CD4-positive, alpha-beta T cell treated with Interleukin-4 for 1 hour (primary cell): ENCODE measurements at places on chromosomes 13 and 19.

GRCh38 chr19:7101498-7102253, 32.2 kb downstream of the ZNF557 start:
- DNase-seq = no peak

GRCh38 chr13:113582841-113583631, 1.5 kb upstream of the TFDP1 start:
- no peak for DNase-seq

DNA sequence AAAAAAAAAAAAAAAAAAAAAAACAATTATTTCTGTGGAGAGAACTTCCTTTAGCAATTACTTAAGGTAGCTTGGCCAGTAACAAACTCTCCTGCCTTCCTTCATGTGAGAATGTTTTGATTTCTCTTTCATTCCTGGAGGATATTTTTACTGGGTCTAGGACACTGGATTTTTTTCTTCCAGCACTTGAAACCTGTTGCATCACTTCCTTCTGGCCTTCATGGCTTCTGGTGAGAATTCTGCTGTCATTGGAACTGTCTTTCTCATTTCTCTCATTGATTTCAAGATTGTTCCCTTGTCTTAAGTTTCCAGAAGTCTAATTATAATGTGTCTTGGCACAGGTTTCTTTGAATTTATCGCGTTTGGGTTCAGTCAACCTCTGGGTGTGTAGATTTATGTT, 19.3 kb upstream of the RAB20 start:
- no peak for DNase-seq

DNA sequence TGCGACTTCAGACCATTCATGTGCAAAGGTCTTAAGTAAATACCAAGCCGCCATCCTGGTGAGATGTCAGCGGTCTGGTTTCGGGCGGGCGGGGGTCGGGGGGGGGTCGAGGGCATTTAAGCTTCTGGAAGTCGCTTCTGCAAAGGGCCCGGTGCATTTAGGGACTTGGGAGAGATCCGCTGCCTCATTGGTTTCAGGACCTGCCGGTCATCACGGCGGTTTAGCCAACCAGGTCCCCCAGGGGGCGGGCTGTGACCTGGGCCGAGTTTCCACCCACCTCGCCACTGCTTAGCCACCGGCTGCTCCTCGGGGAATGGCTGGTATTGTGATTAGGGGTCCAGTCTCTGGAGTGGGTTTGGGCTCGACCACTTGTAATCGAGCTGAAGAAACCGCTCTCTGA, 7.8 kb downstream of the ANKLE1 start:
- DNase-seq = peak; percentile 64

DNA sequence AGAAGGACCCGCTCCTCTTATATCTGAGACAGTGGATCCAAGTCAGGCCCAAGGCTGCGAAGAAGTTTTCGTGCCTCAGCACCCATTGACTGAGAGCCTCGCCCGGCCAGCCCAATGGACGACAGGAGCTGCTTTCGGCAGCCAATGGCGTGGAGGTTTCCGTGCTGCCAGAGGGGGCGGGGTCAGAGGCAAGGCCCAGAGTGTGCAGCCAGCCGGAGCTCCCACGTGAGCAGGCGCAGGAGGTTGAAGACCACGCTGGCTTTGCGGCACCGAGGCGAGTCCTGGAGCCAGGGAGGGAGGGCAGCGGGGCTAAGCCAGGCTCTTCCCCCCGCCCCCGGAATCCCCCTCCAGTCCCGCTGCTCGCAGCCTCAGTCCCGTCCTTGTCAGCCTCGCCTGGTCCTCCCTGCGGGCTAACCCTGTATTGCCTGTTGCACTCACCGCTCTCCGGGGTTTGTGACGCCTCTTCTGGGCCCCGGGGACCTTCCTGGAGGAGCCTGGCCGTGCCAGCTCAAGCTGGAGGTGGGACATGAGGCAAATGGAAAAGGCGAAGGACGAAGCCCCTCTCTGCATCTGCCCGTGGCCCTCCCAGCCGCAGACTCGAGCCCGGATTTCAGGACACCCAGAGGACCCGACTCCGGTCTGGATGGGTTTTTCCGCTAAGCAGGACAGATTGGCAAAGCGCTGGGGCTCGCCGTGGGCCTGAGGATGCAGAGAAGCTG, 1.5 kb downstream of the IFNL4 start:
- peak; percentile 30 for DNase-seq

- DNase-seq = no peak
Observed at GRCh38 chr13:43245374-43245964, 222.1 kb downstream of the DNAJC15 start.

DNA sequence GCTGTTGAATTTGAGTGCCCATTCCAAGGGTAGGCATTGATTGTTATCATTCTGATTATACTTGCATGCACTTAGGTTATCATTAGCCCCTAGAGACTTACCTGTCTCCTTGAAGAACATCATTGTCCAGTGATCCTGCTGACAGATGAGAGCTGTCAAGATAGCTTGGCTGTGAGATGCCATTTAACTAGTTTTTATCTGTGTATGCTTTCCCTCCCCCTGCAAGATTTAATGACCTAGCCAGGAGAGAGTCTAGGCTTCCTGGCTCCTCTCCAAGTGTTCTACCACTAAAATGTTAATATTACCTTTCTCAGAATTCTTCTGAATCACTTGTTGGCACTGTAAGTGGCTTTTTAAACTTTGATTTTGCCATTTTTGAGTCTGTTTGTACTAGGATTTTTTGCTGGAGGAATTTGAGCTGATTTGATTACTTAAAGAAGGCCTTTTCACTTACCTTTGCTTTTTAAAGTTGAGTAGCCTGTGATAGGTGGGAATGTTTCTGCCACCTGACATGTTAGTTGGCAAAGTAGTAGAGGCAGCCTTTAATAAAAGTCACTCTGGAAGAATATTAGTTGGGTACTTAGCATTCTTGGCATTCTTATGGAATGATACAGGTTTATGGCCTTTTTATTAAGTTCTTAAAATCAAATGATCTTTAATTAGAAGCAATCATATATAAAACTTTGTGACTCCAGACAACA, 41.1 kb downstream of the ARHGAP35 start:
- no peak for DNase-seq

DNA sequence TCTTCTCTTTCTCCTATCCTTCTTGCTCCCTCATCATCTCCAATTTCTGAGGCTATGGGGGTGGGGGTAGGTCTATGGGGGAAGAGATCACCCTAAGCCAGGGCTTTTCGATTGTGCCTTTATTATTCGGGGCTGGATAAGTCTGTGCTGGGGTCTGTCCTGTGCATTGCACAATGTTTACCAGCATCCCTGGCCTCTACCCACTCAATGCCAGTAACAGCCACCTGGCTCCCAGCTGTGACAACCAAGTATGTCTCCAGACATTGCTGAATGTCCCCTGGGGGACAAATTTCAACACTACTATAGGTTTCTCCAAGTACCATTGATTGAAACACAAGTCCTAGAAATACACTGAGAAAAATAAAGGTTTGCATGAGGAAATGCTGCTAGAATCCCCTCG, 13.2 kb downstream of the CBY2 start:
- DNase-seq = no peak

GRCh38 chr13:75693227-75693626, 57.1 kb downstream of the LMO7 start:
- no peak for DNase-seq

DNA sequence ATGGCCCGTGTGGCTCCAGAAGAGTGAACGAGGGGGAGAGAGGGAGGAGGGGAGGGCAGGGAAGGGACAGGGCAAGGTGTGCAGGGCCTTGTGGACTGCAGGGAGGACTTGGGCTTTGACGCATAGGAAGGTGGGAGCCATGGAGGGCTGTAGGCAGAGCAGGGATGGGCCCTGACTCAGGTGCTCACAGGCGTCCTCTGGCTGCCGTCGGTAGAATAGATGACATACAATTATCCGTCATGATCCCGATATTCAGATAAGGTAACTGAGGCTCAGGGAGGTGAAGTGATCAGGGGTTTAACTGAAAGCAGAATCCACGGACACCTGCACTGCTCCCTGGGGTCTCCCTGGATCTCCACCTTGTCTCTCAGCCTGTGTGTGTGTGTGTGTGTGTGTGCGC, 3.4 kb downstream of the C3 start:
- DNase-seq = no peak

DNA sequence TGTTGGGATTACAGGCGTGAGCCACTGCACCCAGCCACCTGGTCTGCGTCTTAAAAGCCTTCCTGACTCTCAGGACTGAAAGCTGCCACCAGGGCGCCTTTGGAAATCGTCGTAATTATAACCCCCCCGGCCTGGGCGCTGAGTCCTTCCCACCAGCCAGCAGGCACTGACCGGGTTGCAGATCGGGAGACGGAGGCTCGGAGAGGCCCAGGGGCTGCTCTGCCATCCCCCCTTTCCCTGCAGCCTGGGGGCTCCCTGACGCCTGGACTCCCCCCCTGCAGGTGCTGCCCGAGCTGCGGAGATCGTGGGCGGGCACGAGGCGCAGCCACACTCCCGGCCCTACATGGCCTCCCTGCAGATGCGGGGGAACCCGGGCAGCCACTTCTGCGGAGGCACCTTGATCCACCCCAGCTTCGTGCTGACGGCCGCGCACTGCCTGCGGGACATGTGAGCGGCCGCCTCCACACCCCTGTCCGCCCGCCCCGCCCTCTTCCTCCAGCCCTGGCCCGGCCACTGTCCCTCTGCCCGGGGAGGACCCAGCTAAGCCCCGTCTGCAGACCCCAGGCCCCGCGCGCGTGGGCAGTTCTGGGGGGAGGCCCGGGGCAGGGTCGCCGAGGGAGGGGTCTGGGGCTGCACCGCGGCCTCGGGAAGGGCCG, 2.5 kb downstream of the PRTN3 start:
- no peak for DNase-seq
